Activated T-cell treated with anti-CD3 and anti-CD28 coated beads, Interleukin-2, amount 50 U/mL, for 72 hours (primary cell): ENCODE measurements at places on chromosomes 1 and 21. TPM values are rescaled to one million over a fixed set of nuclear protein-coding genes. Genes with fewer than 3 reads are reported as not detected.

The PKP1 gene
- total RNA-seq = not detected

The INSRR gene
- 0.17 TPM for total RNA-seq

The CRYAA gene
- total RNA-seq = not detected

The HSD3B1 gene
- not detected for total RNA-seq

The PM20D1 gene
- total RNA-seq = 0.96 TPM

The SLC5A9 gene
- not detected for total RNA-seq

The KDF1 gene
- 1.1 TPM for total RNA-seq

The PTPRC gene
- total RNA-seq = 490 TPM

The RIMS3 gene
- 8.8 TPM for total RNA-seq

The OR2T29 gene
- total RNA-seq = not detected

The LRRC40 gene
- total RNA-seq = 22.5 TPM

The FMOD gene
- total RNA-seq = 2.2 TPM

The TNFSF18 gene
- not detected for total RNA-seq

The CFAP45 gene
- total RNA-seq = 2.8 TPM

DNA sequence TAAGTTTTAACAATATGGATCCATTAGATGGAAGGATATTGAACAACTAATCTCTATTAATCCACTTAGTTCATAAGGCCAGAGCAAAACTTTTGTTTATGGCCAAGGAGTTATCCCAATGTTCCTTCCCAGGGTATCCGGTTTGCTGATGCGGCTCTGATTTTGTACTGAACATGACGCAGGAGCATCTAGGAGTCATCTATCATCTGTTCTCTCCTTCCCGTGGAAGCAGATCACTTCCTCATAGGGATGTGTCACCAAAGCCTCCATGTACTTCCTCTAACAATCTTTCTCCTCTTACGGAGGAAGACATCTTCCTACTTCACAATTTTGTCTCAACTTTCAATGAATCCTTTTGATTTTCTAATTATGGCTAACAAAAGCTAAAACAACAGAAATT, 206.6 kb downstream of the APP start:
- no peak for DNase-seq

DNA sequence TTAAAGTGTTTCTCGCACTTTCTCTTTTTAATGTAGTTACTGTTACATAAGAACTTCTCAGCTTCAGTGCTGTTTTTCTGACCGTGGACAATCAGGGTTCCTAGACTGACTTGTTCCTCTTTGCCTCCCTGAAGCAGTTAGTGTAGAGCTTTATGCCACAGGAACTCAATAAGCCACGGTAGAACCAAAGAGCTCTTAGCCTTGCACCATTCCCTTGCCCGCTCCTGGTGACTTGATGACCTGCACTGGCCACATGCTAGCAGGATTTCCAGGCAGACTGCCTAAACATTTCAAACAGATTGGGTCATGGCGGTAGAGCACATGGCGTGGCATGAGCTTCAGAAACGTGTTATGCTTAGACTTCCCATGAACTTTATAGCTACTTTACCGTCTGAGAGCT, 18.8 kb upstream of the FASLG start:
- no peak for DNase-seq

GRCh38 chr1:239868058-239868832, 223.4 kb upstream of the FMN2 start:
- DNase-seq = no peak

GRCh38 chr1:168742994-168743650, 14.1 kb upstream of the DPT start:
- no peak for DNase-seq

DNA sequence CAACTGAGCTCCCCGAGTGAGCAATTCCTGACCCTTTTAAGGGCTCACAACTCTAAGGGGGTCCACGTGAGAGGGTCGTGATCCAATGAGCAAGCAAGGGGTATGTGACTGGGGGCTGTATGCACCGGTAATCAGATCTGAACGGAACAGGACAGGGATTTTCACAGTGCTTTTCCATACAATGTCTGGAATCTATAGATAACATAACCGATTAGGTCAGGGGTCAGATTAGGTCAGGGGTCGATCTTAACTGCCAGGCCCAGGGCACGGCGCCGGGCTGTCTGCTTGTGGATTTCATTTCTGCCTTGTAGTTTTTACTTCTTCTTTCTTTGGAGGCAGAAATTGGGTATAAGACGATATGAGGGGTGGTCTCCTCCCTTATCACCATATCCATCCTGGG, 30.7 kb upstream of the OPRD1 start:
- DNase-seq = no peak

- no peak for DNase-seq
Observed at GRCh38 chr1:59693406-59693805, 121.3 kb upstream of the HOOK1 start.

- no peak for DNase-seq
Observed at GRCh38 chr21:45737485-45738166, 94.1 kb downstream of the PCBP3 start.

DNA sequence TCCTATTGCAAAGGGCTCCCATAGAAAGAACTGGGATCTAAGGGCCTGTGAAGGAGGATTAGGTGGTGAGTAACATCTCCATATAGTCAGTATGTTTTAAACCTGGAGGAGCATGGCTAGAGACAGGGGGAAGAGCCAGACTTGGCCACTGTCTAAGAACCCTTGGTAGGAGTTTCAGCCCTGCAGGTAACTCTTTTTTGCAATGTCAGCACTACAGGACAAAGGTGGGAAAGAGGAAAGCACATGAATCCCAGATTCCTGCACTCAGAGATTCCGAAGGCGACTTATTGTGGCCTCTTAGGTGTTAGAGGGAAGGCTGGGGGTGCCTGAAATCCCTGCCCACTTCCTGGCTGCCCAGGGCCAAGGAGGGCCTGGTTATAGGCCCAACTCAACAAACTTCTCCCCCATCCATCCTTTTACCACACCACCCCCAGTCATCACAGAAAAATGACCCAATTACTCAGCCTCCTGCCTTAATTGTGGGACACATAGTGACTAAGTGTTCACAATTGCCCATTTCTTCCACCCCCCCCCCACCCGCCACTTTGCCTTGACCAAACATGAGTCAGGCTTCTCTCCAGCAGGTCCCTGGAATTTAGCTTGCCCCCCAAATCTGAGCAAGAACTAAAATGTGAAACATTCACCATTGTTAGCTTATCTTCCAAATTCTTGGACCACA, 1.9 kb upstream of the NTNG1 start:
- no peak for DNase-seq

GRCh38 chr1:234779160-234779538, 169.2 kb upstream of the IRF2BP2 start:
- DNase-seq = no peak

- peak; percentile 7 for DNase-seq
Observed at GRCh38 chr1:91948501-91949355, 473 bp upstream of the BRDT start.

DNA sequence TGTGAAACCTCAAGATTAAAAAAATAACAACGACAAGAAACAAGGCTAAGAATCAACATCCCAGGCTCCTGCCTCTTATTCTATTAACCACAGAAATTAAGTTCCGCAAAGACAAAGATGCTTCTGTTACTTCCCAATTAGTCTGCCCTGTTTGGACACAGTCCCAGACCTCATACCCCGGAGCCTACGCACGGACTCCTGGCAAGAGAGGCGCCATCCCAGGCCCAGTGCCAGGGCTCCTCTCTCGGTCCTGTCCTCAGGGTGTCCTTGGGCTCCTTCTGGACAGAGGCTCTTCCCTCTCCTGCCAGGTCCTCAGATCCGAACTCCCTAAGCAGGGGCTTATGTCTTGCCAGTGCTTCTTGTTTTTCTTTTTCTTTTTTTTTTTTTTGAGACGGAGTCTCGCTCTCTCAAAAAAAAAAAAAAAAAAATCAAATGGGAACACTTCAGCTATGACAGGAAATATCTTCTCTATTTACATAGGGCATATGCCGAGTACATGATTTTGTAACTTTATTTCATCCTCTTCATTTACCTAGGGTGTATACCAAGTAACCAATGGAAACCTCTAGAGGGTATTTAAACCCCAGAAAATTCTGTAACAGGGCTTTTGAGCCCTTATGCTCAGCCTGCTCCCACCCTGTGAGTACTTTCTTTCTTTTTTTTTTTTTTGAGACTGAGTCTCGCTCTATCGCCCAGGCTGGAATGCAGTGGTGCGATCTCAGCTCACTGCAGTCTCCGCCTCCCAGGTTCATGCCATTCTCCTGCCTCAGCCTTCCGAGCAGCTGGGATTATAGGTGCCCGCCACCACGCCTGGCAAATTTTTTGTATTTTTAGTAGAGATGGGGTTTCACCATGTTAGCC, 11.7 kb upstream of the ENO1 start:
- no peak for DNase-seq

- DNase-seq = no peak
Observed at GRCh38 chr1:226977643-226978431, 37.7 kb downstream of the COQ8A start.

DNA sequence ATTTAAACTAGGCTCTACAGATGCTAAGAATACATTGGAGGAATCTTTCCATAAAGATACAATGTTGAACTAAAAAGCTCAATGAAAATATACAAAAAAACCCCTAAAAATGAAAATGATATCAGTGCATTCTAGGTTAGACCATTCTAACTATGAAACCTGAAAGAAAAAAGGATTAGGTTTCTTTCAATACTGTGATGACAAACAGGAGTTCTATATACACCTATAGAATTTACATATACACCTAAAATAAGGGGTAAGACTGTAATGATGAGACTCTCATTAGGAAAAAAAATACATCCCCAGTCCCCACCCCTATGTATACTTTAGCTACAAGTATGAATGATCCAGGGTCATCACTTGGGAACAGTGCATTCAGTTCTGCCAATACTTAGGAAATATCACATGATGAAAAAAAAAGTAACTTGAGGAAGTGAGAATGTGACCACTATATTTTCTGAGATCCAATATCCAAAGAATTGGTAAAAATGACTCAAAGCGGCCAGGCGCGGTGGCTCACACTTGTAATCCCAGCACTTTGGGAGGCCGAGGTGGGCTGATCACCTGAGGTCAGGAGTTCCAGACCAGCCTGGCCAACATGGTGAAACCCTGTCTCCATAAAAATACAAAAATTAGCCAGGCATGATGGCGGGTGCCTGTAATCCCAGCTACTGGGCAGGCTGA, 26.3 kb downstream of the SELENOF start:
- DNase-seq = no peak

GRCh38 chr1:205493241-205494085, 11.0 kb upstream of the CDK18 start:
- peak; percentile 32 for DNase-seq

DNA sequence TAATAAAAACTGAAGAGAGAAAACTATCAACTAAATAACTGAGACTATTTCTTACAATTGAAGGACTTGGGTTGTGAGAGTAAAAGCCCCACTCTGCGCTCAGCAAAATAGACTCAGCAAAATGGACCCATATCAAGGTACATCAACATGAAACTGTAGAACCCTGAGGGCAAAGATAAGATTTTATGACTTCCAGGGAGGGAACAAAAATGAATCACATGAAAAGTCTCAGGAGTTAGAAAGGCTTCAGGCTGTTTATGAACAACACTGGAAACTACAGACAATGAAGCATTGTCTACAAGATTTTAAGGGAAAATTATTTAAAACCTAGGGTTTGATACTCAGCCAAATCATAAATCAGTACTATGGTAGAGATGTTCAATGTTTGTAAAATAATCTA, 434.3 kb downstream of the PTPRC start:
- no peak for DNase-seq

DNA sequence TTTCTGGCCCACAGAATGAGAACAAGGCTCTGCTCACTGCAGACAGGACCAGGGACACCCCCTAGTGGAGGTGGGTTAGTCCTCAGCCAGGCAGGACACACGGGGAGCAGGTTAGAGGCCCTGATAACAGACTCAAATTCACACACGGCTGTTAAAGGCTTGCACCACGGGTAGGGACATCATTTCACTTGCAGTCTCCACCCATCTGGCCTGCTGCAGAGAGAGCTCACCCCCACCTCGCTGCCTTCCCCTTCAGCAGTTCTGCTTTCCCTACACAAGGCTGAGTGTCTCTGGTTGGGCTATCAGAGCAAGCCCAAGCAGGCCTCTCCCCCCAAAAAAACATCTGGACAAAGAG, 20.6 kb downstream of the MEF2D start:
- DNase-seq = no peak

GRCh38 chr1:233704898-233705723, 91.2 kb downstream of the KCNK1 start:
- no peak for DNase-seq

DNA sequence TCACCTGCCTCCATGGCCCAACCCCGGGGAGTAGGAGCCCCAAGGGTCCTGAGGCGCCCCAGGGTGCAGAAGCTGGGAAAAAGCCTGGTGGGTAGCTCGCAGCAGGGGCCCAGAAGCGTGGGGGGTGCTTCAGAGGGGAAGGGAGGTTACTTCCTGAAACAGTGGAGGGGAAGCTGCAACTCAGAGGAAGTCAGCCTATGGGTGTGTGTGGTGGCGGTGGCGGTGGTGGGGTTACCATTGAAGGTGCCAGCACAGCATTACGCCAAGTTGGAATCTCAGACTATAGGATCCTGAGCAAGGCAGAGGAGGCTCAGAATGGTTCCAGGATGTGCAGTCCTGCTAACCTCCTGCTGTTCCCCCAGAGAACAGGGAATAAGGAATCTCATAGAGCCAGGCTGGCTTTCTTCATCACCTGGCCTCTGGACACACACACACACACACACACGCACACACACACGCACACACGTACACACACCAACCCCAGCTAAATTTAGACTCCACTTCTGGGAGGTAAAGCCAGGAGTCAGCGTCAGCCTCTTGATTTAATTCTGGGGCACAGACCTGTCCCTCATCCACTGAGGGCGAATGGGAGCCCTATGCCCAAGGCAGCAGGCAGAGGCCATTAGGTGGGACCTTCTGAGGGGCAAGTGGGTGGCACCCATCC, 1.3 kb downstream of the DENND4B start:
- DNase-seq = peak; percentile 82

GRCh38 chr1:46301808-46302640, 1.4 kb downstream of the LRRC41 start:
- DNase-seq = peak; percentile 69

GRCh38 chr1:111468717-111469100, 5.1 kb upstream of the C1orf162 start:
- DNase-seq = no peak

GRCh38 chr1:237093691-237094090, 51.7 kb downstream of the RYR2 start:
- no peak for DNase-seq
